ENCODE measurements at places on chromosomes 4 and X. TPM values are rescaled to one million over a fixed set of nuclear protein-coding genes. Genes with fewer than 3 reads are reported as not detected.

GRCh38 chr4:46274717-46275116 is 115.2 kb downstream of the GABRA2 start:
- no peak for DNase-seq

ENOPH1 gene
- polyA plus RNA-seq, result 28.5 TPM

GRCh38 chr4:111494471-111494870 is 650.8 kb upstream of the FAM241A start:
- DNase-seq, result no peak

GRCh38 chr4:81845761-81846160 is 374.1 kb upstream of the RASGEF1B start:
- no peak for DNase-seq

GPC3 gene
- polyA plus RNA-seq, result 737 TPM

DNA sequence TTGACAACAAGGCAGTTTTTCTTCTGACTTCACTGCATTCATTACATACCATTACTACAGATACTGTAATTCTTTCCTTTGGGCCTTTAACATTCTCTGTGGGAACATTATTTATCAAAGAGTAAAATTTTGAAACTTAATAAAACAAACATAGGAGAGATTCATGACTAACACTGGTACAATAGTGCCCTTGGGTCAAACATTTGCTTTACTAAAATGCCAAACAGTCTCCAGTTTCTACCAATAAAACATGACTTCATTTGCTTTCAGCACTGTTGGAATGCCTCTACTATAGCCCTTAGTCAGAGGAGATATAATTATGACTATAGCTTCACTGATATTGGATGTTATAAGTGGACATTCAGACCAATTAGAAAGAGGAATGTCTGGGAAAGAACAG is 481.5 kb downstream of the PACRGL start:
- DNase-seq, result no peak

DMRTC1 gene
- 0.56 TPM for polyA plus RNA-seq

GPR78 gene
- polyA plus RNA-seq, result 0.87 TPM

PSMD10 gene
- polyA plus RNA-seq, result 59.6 TPM

GRCh38 chr4:118417325-118417724 is 64.5 kb upstream of the PRSS12 start:
- no peak for DNase-seq

GRCh38 chrX:130125091-130125874 is 15.0 kb upstream of the ELF4 start:
- no peak for DNase-seq

Data from muscle of arm (tissue), 14 donors.